GM23248 (cell line): ENCODE measurements at places on chromosomes 1 and 21. TPM values are rescaled to one million over a fixed set of nuclear protein-coding genes. Genes with fewer than 3 reads are reported as not detected.

THEM5 gene
- polyA plus RNA-seq, result not detected in 2 replicates

- H3K4me1 ChIP-seq, result no peaks in the 10 kb centered on the region
- H3K4me3 ChIP-seq, result no peak overlapping the region
- no peaks in the 10 kb centered on the region for H3K36me3 ChIP-seq
- no peaks in the 10 kb centered on the region for H3K27me3 ChIP-seq
- no peak for DNase-seq
- no peak overlapping the region for H3K27ac ChIP-seq
Measured at GRCh38 chr1:33360367-33360766, 39.5 kb upstream of the A3GALT2 start.

DNA sequence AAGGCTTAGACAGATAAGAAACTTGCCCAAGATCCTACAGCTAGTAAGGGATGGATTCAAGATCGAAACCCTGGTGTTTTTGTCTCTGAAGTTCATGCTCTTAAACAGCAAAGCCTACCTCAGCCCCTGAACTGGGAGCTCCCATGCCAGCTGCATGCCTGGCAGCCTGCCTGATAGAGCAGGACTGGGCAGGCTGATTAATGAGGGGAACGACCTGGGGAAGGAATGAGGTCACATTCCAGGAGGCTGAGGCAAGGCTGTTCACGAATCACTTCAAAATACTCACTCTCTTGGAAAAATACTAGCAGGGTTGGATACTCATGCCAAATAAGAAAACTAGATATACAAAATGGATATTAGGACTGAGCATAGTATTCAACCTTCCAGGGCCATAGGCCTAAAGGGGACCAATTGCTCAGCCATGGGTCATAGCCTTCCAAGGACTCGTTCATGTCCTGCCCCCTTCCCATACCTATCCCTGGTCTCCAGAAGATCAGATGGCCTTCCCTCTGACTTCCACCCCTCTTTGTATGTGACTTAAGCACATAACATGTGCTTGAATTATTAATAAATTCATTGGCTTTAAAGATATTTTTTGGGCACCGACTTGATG, 15.6 kb upstream of the TACSTD2 start:
- peaks cover 27% of the 10 kb centered on the region for H3K4me1 ChIP-seq
- H3K27ac ChIP-seq, result peak overlapping the region; percentile 14; the same call in 1 of the 2 replicates
- H3K4me3 ChIP-seq, result 0 out of 2 replicates have a peak overlapping the region, but pooled peaks have one; percentile 4

LTN1 gene
- polyA plus RNA-seq, result 14.7 and 16.8 TPM in 2 replicates

- DNase-seq, result peak; percentile 68
- peaks cover 38% of the 10 kb centered on the region for H3K4me1 ChIP-seq
- peak overlapping the region; percentile 76 for H3K27ac ChIP-seq
- no peak overlapping the region for H3K4me3 ChIP-seq
Measured at GRCh38 chr1:91891454-91891853, 5.5 kb upstream of the TGFBR3 start.

SLC5A9 gene
- not detected in 2 replicates for polyA plus RNA-seq

SLC35D1 gene
- 8.0 and 9.1 TPM in 2 replicates for polyA plus RNA-seq

DNA sequence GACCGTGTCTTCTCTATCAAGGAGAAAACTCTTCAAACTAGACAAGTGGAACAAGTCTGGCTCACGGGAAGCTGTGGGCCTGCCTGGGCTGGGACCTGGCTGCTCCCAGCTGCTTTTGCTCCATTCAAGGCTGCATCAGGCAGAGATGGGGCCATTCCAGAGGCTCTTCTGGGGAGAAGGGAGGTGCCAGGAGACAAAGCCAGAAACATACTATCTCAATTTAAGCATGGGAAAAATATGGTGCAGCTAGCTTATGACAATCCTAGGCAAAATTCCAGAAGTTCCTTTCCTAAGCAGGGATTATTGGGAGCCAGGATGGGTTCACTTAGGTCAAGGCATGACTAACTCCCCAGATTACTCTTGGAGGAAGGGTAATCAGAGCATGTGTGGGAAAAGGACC, 90.8 kb upstream of the SLC2A1 start:
- no peaks in the 10 kb centered on the region for H3K4me1 ChIP-seq
- no peak overlapping the region for H3K4me3 ChIP-seq

GRCh38 chr1:108661030-108661609, at the start of gene HENMT1:
Gene HENMT1 (minus strand): TSS chr1:108661093. CDS start chr1:108659884, 1,209 bp downstream.
- H3K4me3 ChIP-seq, result peak within 1 kb of the TSS; percentile 72
- peak; percentile 88 for DNase-seq
- H3K27ac ChIP-seq, result peak within 1 kb of the TSS; percentile 87
- no peaks in the 10 kb centered on the region for H3K36me3 ChIP-seq
- H3K4me1 ChIP-seq, result peaks cover 5% of the 10 kb centered on the region; the same call in 1 of the 2 replicates
- no peaks in the 10 kb centered on the region for H3K27me3 ChIP-seq

- H3K4me3 ChIP-seq, result no peak overlapping the region
- H3K27me3 ChIP-seq, result peaks cover 70% of the 10 kb centered on the region
- H3K27ac ChIP-seq, result no peak overlapping the region
- no peaks in the 10 kb centered on the region for H3K4me1 ChIP-seq
- DNase-seq, result no peak
- no peaks in the 10 kb centered on the region for H3K36me3 ChIP-seq
Measured at GRCh38 chr1:39726600-39726999, 12.1 kb upstream of the PPIE start.

SELL gene
- not detected in 2 replicates for polyA plus RNA-seq

MYCL gene
- 0.34 TPM in 1 of 2 replicates, not detected in the other for polyA plus RNA-seq

- H3K27ac ChIP-seq, result no peak overlapping the region
- no peak overlapping the region for H3K4me3 ChIP-seq
- H3K36me3 ChIP-seq, result no peaks in the 10 kb centered on the region
- no peaks in the 10 kb centered on the region for H3K4me1 ChIP-seq
- H3K27me3 ChIP-seq, result no peaks in the 10 kb centered on the region
Measured at GRCh38 chr1:2595261-2595811, 8.8 kb downstream of the PRXL2B start.

DNA sequence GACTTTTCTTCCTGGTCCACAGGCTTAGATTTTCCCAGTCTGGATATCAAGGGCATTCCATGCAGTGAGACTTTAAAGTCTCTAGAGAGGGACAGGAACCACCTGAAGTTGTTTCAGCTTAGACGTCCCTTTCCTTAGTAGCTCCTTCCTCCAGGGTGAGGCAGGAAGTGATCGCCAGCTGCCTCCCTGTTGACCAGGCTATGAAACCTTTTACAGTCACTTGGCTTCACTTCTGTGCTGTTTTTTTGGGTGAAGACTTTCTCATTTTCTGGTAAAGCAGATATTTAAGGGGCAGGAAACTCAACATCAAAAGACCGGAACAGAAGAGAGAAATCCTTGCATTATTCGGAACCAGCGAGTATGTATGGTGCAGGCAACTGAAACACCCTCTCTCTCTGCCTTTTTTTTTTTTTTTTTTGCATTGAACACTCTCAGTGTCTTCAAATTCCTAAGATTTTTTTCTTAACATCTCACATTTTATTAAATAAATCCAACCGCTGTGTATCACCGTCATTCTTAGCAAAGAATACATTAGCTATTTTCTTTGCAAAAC, 234.6 kb upstream of the IRF2BP2 start:
- H3K4me1 ChIP-seq, result peaks cover 15% of the 10 kb centered on the region

C2CD4D gene
- polyA plus RNA-seq, result 0.14 and 0.16 TPM in 2 replicates

DNA sequence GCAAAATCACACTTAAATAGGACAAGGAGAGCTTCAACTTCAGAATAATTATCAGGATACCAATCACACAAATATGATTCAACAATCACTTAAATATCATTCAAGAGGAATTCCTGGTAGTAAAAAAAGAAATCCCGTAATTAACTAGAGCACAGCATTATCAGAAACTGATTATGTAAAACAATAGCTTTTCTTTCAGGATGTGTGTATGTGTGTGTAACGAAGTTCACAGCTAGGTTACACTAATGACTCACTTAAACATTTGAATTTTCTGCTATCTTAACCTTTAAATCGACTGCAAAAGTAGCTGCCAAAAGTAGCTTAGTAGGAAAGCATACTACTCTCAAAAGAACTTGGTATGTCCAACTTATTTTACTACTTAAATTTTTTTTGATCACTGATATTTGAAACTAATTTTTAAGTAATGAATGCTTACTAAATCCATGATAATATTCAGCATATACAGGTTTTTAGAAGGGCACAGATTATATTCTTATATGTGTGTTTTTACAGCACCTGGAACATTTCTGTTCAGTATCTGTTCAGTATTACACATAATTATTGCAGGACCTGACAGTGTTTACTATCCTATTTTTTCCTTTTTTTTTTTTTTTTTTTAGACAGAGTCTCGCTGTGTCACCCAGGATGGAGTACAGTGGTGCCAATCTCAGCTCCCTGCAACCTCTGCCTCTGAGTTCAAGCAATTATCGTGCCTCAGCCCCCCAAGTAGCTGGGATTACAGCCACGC, 4.2 kb downstream of the RERE start:
- no peaks in the 10 kb centered on the region for H3K36me3 ChIP-seq
- H3K4me3 ChIP-seq, result no peak overlapping the region
- H3K27ac ChIP-seq, result no peak overlapping the region
- H3K27me3 ChIP-seq, result no peaks in the 10 kb centered on the region

- peaks cover 82% of the 10 kb centered on the region for H3K36me3 ChIP-seq
- no peak overlapping the region for H3K27ac ChIP-seq
- peak; percentile 37 for DNase-seq
- peaks cover 27% of the 10 kb centered on the region for H3K4me1 ChIP-seq
Measured at GRCh38 chr1:93588206-93588605, 93.4 kb downstream of the BCAR3 start.

- no peaks in the 10 kb centered on the region for H3K27me3 ChIP-seq
- no peak for DNase-seq
- no peak overlapping the region for H3K27ac ChIP-seq
- no peaks in the 10 kb centered on the region for H3K36me3 ChIP-seq
Measured at GRCh38 chr1:194076646-194077045, 890.2 kb upstream of the B3GALT2 start.

GRCh38 chr1:210257698-210258529, 25.3 kb downstream of the SERTAD4 start:
- H3K4me1 ChIP-seq, result peaks cover 27% of the 10 kb centered on the region
- no peak overlapping the region for H3K27ac ChIP-seq
- no peaks in the 10 kb centered on the region for H3K27me3 ChIP-seq
- DNase-seq, result no peak

DNA sequence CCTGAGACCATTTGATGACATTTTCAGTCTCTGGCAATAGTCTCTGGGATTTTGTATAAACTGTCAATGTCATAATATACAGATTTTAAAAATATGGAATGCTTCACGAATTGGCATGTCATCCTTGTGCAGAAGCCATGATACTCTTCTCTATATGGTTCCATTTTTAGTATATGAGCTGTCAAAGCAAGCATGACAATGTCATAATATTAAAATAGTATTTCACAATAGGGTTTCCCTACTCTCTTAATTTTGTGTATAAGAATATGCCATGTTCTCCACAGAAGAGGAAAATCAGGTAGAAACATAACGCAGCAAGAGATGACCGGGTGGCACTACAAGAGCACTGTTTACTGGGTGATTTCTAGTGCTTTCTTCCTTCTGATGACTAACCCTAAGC, 8.3 kb upstream of the DIPK1A start:
- H3K36me3 ChIP-seq, result no peaks in the 10 kb centered on the region
- H3K4me3 ChIP-seq, result no peak overlapping the region
- DNase-seq, result no peak

AADACL3 gene
- not detected in 2 replicates for polyA plus RNA-seq

DNA sequence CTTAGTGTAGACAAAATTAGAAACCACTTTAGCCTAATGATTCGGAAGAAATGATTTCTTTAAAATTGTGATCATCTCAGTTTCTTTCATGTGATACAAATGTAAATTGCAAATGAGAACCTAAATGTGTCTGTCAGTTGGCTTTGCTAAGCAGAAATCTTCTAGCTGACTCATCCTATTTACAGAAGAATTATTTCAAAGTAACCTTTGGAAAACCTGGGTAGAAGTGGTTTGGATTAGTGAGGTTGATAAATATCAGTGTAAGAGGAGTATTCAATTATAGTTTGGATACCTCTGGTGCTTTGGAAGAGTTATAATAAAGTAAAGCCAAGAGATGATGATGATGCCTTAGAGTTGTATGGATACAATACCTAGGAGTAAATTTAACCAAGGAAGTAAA, 37.4 kb downstream of the CC2D1B start:
- no peaks in the 10 kb centered on the region for H3K36me3 ChIP-seq
- DNase-seq, result no peak
- no peaks in the 10 kb centered on the region for H3K27me3 ChIP-seq
- no peaks in the 10 kb centered on the region for H3K4me1 ChIP-seq
- H3K4me3 ChIP-seq, result no peak overlapping the region

CTXND2 gene
- polyA plus RNA-seq, result not detected in 2 replicates

DNA sequence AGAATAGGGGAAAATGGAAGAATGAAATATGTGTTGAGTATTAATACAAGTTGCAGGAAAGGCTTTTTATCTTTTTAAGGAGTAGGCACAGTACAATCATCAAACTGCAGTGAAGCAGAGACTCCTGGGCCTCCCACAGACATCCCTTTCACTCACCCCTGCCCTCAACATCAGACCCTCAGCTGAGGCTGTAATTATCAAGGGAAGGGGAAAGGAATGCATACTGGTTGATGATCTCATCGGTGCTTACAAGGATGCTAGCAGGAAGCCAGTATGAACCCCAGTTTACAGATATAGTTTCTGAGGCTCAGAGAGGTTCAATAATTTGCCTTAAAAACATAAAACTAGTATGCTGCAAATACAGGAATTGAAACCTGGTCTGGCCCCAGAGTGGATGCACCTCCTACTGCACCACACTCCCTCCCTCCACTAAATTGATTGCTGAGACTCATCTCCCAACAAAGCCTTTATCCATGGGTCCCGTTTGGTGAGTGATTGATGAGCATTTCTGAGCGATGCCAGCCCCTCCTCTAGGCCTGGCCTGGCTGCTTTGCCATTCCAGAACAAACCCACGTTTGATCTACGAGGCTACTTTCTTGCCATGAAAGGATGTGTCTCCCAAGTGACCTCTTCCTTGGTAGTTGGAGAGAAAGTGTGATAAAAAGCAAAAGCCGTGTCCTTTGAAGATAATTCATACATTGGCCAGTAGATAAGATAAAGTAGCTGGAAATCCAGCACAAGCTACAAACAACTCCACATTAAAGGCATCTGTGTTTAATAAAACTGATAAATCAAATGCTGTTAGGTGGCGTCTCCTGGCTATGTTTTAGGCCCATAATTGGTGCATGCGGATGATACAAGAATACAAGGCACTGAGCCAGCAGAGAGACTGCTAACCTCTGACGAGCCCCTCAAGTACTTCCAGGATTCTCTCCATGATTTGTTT, 233.9 kb upstream of the CAMK1G start:
- no peak overlapping the region for H3K27ac ChIP-seq
- no peaks in the 10 kb centered on the region for H3K27me3 ChIP-seq
- no peaks in the 10 kb centered on the region for H3K36me3 ChIP-seq
- H3K4me3 ChIP-seq, result no peak overlapping the region
- peak; percentile 45 for DNase-seq

GRCh38 chr1:17465228-17465627, 25.8 kb upstream of the RCC2 start:
- DNase-seq, result no peak
- no peaks in the 10 kb centered on the region for H3K4me1 ChIP-seq
- H3K4me3 ChIP-seq, result no peak overlapping the region

CCT3 gene
- polyA plus RNA-seq, result 226 and 232 TPM in 2 replicates
